ENCODE measurements at places on chromosomes 1 and 21.

DNA sequence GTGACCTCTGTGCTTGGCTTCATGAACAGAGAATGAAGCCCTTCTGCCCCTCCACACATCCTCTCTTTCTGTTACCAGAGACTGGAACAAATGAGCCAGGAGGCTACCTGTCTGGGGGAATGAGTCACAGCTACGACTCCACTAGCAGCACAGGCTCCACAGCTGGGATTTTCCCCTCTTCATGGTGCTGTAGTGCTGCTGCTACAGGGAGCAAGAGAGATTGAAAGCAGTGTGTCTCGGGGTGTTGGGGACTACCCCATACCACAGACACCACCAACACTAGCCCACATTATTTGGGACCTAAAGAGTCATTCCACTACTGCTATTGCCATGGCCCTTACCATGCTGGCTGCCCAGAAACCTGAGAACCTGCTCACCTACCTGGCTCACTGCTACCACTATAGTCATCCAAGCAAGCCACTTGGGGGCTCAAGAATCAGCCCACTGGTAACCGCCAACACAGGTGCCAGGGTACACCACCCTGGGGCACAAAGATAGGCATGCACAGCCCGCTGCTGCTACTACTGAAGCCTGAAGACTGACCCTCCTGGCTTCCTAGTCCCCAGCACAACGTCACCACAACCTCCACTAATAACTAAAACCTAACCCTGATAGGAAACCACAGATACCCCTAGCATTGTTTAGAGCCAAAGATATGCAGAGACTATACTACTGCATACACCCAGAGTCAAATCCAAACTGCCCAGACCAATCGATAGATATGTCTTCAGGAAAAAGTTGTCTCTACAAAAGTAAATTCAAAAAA lies 17.7 kb downstream of the CD1E start:
- no peak for DNase-seq

GRCh38 chr1:26154750-26155149 lies 4.1 kb upstream of the FAM110D start:
- no peak for DNase-seq

GRCh38 chr1:156700736-156701531 lies 4.4 kb downstream of the CRABP2 start:
- no peak for DNase-seq

- DNase-seq, result no peak
Measured at GRCh38 chr1:212101251-212101650, 65.7 kb downstream of the DTL start.

DNA sequence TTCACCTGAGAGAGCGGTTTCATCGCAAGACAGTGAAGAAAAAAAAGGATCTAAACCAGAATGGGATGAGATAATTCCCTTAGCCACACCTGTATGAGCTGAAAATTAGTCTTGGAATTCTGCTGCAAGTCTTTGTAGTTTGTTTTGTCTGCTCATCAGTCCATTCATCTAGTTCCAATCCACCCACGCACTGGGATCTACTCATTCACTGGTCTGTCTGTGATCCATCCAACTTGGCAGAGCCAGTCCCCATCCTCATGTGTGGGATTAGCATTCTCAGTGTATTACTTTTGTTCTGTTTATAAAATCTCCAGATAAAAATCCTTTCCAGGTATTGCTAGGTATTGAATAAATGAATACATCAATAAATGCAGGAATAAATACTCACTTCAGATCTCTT lies 266.5 kb upstream of the USP24 start:
- DNase-seq, result peak; percentile 87

- DNase-seq, result no peak
Measured at GRCh38 chr1:10657088-10657847, 139.2 kb downstream of the CASZ1 start.

GRCh38 chr1:204924013-204924759 lies 53.5 kb downstream of the NFASC start:
- DNase-seq, result no peak

GRCh38 chr1:196861429-196861828 lies 26.4 kb upstream of the CFHR4 start:
- no peak for DNase-seq

DNA sequence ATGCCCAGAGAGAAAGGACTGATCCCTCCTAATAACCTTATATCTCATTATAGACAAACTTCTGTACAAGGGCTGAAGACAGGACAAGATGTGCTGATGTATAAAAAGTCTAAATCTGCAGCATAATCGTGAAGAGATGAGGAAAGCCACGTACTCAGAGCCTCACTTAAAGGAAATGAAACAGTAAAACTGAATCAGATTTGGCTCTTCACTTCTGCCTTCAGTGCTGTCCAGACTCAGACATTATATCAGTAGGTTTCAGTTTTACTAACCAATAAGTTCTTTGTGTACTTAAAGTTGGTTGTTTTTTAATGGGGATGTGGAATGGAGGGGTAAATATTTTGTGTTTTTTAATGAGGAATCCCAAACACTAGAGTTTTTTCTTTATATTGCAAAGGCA lies 45.3 kb upstream of the RGS1 start:
- DNase-seq, result peak; percentile 59

DNA sequence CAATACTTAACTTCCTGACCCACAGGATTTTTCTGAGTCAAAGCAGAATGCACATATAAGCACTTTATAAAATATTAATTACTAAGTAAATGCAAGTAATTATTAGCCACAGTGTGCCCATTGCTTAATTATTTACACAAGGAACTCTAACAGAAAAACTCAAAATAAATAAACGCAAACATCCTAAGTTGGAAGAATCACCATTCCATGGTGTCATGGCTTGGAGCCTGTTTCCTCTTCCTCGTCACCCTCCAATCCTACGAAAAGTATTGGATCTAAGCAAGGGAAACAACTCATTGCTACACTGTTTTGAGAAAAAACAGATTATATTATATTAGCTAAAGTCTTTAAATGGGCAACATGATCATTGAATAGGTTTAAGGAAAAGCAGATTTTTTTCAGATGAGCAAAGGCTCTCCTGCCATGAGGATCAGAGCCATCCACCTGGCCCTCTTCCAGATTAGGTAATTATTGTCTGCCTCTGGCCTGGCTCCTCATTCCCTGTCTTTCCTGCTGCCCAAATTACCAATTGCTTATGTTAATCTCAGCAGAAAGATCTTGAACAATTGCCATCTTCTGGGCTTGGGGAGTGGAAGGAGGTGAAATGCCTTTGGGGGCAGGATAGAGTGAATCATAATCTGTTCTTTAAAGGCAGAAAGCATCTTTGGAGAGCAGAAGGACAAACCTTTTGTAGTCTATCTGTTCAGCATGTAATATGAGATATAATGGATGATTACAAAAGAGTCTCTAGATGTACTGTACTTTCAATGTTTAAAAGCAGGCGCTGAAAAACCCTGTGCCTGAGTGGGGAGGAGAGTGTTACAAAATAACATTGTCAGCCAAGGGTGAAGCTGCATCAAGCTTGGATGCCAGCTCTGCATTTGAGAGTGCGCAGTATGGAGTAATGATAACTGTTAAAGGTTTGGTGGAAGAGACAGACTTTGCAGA lies 121.2 kb downstream of the DUSP10 start:
- DNase-seq, result peak; percentile 66

GRCh38 chr21:44752671-44753235 lies 41.4 kb upstream of the TSPEAR start:
- DNase-seq, result no peak

GRCh38 chr1:201790261-201790660 lies 38.7 kb upstream of the IPO9 start:
- peak; percentile 78 for DNase-seq

DNA sequence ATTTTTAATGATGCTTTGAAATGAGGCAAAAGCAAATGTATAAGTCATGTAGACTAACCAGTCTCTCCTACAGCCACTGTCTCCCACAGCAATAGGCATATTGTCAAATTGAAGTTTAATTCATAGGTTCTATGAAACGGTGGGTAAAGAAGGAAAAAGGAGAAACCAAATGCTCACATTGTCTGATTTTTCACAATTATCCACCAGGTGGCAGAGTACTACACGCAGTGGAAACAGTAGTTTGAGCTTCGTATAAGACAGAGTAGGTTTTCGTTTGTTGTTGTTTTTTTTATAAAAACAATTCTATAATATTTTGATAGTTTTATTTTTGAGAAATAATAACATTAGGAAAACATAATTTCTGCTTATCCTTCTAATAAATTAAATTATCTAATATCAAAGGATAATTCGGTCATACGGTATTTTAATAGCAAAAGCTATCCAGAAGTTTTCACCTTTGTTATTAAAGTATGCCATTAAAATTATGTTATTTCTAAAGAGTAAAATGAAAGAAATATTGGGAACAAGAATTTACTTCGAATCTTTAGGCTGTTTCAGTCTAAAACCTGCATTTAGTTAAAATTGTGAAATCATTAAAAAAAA lies 39.1 kb downstream of the TYW3 start:
- peak; percentile 57 for DNase-seq

GRCh38 chr1:201021630-201022492 lies 1.7 kb downstream of the KIF21B start:
- DNase-seq, result no peak

DNA sequence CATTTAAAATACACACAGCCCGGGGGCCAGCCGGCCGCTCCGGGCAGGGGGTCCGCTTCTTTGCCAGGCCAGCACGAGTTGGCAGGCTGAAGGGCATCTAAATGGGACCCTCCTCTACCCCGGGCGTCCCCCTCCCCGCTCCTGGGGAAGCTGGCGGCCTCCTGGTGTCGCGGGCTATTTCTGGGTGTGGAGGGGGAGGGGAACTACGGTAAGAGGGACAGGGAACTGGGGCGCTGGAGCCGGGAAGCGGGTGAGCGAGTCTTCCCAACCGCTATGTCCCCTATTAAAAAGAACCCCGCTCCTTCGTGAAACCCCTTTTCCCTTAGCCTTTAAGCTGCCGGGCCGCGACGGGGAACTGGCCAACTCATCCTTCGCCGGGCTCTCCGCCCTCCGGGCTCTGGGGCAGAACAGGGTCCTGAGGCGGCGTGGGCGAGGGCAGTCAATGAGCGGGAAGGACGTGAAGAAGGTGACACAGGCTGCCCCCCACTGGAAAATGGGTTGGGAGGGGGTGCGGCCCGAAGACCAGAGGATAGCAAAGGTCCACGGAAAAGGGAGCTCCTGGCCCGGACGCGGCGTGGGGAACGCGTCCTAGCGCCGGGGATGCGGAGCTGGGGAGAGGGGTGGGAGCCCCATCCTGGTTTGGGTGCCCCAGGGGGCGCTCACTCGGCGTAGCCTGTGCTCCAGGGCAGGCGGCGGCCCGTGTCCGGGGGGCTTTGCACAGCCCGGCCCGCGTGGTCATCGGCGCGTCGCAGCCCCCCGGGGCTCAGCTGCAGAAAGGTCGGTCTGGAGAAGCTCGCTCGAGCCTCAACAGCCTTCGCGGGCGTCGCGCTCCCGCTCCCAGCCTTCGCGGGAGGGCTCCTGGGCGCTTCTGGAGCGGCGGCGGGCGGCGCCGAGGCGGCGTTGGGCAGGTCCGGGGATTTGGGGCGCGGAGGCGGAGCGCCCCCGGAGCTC lies 544 bp downstream of the PPM1J start:
- DNase-seq, result no peak

GRCh38 chr1:180136331-180136967 lies 18.2 kb upstream of the QSOX1 start:
- DNase-seq, result no peak

DNA sequence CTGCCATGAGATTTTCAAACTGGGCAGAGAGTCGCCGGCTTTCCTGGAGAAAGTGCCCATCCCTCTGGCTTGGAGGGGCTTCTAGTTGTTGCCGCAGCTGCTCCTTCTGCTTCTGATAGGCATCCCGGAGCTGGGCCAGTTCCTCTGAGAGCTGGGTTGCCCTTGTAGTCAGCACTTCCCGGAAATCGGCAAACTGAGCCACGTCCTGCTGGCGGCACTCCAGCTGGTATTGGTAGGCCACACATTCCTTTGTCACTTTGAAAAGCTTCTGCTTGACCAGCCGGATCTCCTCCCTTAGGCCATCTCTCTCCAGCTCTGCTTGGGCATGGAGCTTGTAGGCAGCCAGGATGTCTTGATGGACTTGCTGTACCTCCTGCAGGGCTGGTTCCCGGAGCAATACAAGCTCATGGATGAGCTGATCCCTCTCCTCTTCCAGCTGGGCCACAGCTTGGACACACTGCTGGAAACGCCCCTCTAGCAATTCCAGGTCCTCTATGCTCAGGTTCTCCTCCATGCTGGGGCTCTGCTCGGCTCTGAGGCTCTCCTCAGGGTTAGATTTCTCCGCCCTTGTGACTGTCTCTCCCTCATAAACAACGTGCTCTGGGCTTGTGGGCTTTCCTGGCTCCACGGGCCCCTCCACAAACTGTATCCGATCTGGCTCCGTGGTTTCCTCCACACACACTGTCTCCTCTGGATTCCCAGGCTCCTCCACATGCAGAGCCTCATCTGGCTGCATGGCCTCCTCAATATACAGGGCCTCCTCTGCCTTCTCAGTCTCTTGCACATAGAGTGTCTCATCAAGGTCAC lies 7.3 kb downstream of the SYNC start:
- DNase-seq, result peak; percentile 69

DNA sequence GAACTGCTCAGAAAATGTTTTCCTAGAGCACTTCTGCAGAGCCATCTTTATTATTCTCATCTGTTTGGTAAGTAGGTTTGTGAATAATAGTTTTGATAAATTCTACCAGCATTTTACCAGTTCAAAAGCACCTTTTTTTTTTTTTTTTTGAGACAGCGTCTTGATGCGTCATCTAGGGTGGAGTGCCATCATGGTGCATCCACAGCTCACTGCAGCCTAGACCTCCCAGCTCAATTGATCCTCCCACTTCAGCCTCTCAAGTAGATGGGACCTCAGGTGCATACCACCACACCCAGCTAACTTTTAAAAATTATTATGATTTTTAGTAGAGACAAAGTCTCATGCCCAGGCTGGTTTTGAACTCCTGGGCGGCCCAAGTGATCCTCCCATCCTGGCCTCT lies 9.8 kb upstream of the RHBG start:
- DNase-seq, result no peak

DNA sequence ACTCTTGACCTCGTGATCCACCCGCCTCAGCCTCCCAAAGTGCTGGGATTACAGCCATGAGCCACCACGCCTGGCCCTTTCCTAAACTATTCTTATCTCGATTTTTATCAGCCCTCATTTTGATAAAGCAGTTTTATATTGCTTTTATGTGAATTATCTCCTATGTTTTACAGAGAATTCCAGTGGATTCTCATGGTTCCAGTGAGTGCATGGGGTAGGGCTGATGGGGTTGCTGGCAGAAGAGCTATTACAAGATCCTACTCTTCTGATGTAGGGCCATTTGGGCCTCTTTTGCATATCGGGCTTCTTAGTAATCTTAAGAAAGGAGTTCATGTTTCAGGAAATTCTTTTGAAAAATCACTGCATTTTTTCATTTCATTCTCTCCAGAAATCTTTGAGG lies 187.6 kb downstream of the PBX1 start:
- DNase-seq, result no peak

- no peak for DNase-seq
Measured at GRCh38 chr1:5720484-5720883, 271.7 kb downstream of the NPHP4 start.

DNA sequence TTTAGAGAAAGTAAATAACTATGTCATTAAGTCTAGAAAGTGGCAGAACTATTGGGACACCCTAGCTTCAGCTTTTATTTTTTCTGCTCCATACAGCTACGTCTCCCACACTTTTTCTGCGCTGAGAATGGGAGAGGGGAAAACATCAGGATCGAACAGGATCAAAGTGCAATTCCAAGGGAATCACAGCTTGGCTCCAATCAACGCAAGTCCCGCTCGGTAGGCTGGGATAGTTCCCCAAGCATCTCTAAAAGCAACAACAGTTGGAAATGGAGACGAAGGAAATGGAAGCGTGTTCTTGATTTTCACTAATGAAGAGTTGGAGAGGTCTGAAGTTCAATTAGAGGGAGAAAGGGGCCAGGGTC lies 536 bp downstream of the HMGCL start:
- no peak for DNase-seq

Measured in fibroblast of mammary gland (primary cell).